ENCODE measurements at places on chromosomes 2 and 18.

- peak; percentile 49 for DNase-seq
Observed at GRCh38 chr2:66845307-66845706, 410.4 kb downstream of the MEIS1 start.

DNA sequence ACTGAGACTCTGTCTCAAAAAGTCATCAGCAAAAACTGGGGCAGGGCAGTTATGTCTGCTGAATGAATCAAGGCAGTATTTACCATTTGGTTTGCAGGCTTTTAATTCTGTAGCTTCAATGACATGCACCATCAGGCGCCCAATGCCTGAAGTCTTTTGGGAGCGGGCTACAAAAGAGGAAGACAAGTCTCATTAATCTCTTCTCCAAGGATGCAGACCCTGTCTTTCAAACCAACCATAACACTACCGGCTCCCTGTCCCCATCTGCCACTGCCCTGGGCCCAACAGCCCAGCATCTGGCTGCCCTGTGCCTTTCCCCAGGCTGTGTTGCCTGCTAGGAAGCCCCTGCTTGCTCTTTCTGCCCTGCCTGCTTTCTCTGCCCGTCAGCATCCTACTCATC lies 30.3 kb downstream of the FAM228A start:
- no peak for DNase-seq

DNA sequence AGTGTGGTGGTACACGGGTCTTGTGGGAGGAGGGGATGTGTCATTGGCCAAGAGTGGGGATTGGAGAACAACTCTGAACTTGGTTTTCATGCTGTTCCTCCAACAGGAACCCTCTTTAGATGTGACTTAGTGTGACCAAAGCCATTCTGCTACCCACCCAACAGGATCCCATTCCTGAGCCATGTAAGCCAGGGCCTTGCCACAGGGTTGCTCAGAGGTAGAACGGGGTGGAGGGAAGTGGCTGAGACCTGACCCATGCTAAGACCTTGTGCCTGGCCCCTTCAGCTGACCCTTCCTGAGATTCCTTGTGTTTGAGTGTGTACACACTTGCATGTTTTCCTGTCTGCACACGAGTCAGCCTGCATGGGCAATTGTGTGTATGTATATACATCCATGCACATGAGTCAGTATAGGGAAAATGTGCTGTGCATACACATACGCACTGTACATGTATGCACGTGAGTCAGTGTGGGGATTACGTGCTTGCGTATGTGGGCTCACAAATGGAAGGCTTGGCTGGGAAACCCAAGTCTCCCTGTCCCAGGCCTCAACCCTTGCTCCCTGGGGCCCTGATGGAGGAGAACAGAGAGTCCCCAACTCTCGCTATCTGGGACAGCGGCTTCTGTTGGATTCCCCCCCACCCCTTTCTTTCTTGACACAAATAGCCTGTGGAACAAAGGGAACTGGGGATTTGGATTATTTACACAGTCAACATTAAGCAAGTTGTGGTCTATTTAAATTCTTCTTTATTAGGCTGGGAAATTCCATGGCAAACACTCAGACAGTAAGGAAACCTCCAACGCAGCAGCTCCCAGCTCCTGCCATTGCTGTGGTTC lies 339.8 kb downstream of the DYSF start:
- peak; percentile 58 for DNase-seq

- peak; percentile 71 for DNase-seq
Observed at GRCh38 chr2:237072067-237072931, 13.4 kb upstream of the COPS8 start.

GRCh38 chr2:127498386-127498785 lies 27.9 kb downstream of the IWS1 start:
- DNase-seq: peak; percentile 71

DNA sequence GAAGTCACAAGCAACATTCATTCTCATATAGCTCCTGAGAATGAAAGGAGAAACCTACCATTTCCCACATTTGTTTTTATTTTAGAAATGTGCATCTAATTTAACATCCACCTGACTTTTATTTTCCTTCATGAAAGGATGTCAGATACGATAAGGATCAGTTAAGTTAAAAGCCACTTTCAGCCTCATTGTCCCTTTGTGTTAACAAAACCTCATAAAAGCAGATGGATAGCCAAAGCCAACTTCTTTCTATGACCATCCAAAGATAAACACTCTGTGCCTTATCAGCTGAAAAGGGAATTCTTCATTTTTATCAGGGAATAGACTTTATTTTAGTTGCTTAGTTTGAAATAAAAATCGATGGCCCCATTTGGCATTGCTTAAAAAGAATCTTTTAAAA lies 25.7 kb upstream of the RIT2 start:
- no peak for DNase-seq

- peak; percentile 60 for DNase-seq
Observed at GRCh38 chr18:57801761-57802212, 1.3 kb downstream of the ATP8B1 start.

GRCh38 chr2:165886487-165887146 lies 67.0 kb downstream of the TTC21B start:
- DNase-seq: no peak

- peak; percentile 68 for DNase-seq
Observed at GRCh38 chr2:164655336-164655735, 34.1 kb upstream of the GRB14 start.

GRCh38 chr2:239378918-239379640 lies 21.7 kb downstream of the HDAC4 start:
- DNase-seq: no peak

- peak; percentile 72 for DNase-seq
Observed at GRCh38 chr2:188369365-188369764, 77.7 kb downstream of the GULP1 start.

DNA sequence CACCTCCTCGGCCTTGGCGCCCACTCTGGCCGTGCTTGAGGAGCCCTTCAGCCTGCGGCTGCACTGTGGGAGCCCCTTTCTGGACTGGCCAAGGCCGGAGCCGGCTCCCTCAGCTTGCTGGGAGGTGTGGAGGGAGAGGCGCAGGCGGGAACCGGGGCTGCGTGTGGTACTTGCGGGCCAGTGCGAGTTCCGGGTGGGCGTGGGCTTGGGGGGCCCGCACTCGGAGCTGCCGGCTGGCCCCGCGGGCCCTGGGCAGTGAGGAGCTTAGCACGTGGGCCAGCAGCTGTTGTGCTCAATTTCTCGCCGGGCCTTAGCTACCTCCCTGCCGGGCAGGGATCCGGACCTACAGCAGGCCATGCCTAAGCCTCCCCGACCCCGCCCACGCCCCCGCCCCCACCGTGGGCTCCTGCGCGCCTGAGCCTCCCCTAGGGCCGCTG lies 25.3 kb upstream of the TNP1 start:
- DNase-seq: no peak

DNA sequence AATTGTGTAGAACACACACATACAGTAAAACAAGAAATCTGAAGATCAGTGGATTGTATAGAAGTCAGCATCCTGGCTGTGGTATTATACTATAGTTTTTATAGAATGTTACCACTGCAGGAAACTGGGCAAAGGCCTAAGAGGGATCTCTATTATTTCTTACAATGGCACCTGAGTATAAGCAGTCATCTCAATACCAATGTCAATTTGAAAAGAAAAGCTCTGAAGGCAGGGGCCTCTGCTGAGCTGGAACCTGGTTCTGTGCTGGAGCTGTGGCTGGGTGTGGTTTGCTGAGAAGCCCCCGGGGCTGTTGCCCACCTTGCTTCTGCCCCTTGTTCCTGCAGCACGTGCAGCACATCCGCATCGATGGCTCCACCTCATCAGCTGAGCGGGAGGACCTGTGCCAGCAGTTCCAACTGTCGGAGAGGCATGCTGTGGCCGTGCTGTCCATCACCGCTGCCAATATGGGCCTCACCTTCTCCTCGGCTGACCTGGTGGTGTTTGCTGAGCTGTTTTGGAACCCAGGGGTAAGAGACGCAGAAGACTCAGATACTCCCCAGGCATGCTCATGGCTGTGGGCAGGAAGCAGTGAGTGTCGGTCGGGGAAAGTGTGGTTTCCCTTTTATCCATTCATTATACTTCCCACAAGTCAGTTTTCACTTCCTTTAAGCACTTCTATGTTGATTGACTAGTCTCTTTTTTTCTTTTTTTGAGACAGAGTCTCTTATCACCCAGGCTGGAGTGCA lies 23.5 kb upstream of the RPL37A start:
- no peak for DNase-seq

DNA sequence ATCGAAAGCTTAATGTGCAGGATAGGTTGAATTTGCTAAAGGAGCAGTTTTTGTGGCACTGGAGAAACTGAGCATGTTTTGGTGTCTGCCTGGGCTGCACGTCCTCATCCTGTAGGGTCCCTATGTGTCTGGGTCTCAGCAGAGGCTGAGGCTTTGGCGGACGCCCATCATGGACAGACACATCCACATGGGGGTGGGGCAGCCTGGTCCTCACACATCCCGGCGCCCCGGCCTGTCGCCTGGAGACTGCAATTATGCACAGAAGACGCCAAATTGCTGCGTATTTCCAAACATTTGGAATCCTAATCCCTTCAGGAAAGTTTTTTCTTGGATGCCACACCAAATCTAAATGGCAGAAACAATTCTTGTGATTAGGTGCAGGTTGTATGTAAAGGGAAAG lies 128.2 kb upstream of the TWIST2 start:
- DNase-seq: no peak

- peak; percentile 70 for DNase-seq
Observed at GRCh38 chr2:182435754-182436153, 8.9 kb upstream of the PDE1A start.

GRCh38 chr18:55290898-55291297 lies 297.1 kb downstream of the TCF4 start:
- peak; percentile 56 for DNase-seq

DNA sequence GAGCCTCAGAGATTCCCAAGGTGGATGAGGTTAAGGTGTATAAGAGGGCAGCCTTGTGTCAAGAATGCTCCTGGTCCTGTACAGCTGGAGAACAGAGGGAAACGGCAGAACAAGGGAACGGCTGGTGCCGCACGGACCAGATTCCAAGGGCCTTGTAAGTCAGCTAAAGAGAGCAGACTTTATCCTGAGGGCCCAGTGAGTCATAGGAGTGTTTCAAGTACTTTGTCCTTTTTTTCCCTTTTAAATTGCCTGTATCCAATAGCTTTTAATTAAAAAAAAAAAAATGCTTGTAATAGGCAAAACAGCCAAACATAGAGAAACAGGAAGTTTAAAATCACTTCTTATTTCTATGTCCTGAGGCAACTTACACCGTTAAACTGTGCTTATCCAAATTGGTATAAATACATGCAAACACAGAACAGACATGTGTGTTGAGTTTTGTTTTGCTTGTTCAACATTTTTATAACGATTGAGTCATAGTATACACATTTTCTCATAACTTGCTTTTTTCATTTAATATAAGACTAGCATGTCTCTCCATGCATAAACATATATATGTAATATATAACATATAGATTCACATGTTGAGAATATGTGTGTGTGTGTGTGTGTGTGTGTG lies 42.1 kb upstream of the EVA1A start:
- DNase-seq: peak; percentile 95

- peak; percentile 91 for DNase-seq
Observed at GRCh38 chr2:9201185-9201891, 5.3 kb upstream of the ASAP2 start.

DNA sequence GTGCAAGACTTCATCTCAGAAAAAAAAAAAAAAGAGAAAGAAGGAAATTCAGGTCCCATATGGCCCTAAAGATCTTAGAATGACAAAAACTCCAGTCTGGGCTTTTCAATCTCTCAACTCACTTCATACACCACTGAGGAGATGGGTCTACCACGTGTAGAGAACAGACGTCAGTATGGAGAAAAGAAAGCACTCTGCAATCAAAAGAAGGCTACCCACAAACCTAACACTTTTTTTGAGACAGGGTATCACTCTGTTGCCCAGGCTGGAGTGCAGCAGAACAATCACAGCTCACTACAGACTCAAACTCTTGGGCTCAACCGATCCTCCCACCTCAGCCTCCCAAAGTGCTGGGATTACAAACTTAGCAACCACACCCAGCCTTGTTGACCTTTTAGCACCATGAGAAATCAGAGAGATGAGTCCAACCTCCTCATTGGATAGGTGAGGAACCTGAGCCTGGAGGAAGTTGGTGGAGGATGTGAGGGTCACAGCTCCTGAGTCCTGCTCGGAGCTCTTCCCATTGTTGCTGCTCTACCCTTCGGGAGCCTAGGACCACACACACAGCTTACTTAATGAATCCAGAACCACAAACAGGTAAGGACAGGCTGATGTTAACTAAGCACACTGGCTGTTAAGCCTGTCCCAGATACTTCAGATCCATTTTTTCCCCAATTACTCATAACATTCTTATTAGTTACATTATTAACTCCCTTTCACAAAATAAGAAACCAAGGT lies 23.7 kb downstream of the TBC1D8 start:
- no peak for DNase-seq

- no peak for DNase-seq
Observed at GRCh38 chr2:43837831-43838559, 644 bp downstream of the ABCG5 start.

- DNase-seq: no peak
Observed at GRCh38 chr2:15259356-15259756, 301.8 kb downstream of the NBAS start.

DNA sequence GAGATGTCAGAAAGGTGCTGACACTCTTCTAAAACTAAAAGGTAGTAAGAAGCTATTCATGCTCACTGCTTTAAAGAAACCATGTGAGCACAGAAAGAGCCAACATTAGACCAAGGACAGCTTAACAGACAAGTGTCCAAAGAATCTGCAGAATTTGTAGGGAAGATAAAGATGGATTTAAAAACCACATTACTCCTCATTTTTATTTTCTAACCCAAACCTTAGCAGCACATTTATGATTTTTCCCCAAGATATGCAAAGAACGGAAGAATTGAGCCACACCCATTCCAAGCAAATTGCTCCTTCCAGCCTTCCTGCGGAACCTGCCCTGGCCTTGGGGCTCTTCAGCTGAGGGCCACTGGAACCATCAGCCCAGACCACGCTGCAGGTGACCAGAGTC lies 26.9 kb downstream of the MBP start:
- no peak for DNase-seq

GRCh38 chr2:203077451-203077850 lies 62.8 kb downstream of the NBEAL1 start:
- peak; percentile 48 for DNase-seq

DNA sequence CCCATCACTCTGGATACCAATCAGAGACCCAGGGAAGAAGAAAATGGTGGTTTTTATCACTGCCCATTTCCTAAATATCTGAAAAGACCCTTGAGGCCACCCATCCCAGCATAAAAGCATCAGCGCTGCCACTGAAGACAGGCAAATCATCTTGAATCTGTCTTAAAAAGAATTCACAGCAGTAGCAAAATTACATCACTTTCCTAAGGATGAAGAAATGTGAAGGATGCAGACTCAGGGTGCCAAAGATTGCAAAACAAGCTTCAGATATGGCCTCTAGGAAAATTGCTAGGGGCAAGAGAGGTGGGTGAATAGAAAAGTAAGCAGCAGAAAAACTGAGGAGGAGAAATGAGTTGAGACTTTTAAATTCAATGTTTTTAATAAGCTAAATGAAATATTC lies 70.0 kb downstream of the SLC25A12 start:
- peak; percentile 81 for DNase-seq

GRCh38 chr2:100281521-100282438 lies 40.5 kb downstream of the LONRF2 start:
- peak; percentile 61 for DNase-seq

GRCh38 chr18:36481201-36481657 lies 183.7 kb downstream of the FHOD3 start:
- no peak for DNase-seq

All from GM23248 (cell line).